ENCODE measurements at places on chromosomes 1 and 21.

- no peak for DNase-seq
Measured at GRCh38 chr1:165894591-165894990, 67.2 kb downstream of the UCK2 start.

- DNase-seq, result no peak
Measured at GRCh38 chr21:45277101-45278045, 10.3 kb downstream of the POFUT2 start.

DNA sequence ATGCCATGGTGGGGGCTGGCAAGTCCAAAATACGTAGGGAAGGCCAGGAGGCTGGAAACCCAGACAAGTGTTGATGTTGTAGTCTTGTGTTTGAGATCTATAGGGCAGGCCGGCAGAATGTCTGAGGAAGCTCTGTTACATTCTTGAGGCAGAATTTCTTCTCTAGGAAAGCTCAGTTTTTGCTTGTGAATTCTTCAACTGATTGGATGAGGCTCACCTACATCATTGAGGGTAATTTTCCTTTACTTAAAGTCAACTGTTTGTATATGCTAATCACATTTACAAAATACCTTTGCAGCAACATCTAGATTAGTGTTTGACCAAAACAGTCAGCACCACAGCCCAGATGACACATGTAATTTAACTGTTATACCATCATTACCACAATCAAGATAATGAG lies 37.0 kb downstream of the PATJ start:
- no peak for DNase-seq

- DNase-seq, result no peak
Measured at GRCh38 chr1:202367271-202367670, 18.8 kb downstream of the PPP1R12B start.

GRCh38 chr1:95181096-95181495 lies 52.9 kb upstream of the RWDD3 start:
- DNase-seq, result no peak

GRCh38 chr1:226519716-226520598 lies 28.6 kb upstream of the STUM start:
- DNase-seq, result no peak

GRCh38 chr1:212141404-212141803 lies 105.9 kb downstream of the DTL start:
- DNase-seq, result no peak

- DNase-seq, result no peak
Measured at GRCh38 chr1:39835935-39836594, 47.2 kb downstream of the TRIT1 start.

GRCh38 chr1:117662667-117663066 lies 56.8 kb downstream of the TENT5C start:
- no peak for DNase-seq

DNA sequence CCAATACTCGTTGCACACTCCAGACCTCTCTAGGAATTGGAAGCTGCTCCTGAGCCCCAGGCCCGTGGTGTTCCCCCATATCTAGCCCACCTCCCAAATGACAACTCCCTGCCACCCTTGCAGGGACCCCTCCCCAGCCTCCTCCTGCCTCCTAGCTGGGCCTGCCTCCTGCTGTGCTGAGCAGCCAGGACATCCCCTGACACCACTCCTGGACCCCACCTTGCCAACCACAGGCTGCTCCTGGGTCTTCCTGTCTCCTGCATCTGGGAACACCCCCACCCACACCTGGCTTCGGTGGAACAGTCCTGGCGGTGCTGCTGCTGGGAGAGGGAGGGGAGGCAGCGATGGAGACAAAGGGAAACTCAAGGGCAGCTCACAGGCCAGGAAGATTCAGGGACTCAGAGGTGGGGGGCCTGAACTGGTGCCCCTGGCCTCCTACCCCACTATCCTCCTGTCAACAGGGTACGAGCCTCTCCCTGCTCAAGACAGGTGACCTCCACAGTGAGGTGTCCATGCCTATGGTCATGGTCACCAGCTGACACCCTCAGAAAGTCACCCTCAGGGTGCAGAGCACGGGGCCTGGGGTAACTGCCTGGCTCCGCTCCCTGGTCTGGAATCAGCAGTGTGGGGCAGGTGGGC lies 81.2 kb downstream of the RIPK4 start:
- no peak for DNase-seq

DNA sequence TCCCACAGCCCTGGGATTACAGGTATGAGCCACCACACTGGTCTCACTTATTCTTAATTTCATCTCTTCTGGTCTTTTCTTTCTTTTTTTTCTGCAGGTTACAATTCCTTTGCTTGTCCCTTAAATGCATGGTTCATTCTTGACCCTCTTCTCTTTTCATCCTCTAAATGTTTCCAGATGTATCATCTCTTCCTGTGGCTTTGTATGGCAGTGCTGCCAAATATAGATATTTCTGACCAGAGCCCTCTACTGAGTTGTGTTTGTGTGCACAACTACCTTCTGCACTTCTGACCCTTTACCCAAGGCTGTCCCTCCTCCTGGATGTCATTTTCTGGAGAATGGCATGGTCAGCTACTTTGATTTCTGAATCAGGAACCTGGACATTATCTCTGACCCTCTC lies 32.5 kb downstream of the OLFML3 start:
- DNase-seq, result no peak

GRCh38 chr1:54239631-54240031 lies 39.7 kb downstream of the MRPL37 start:
- DNase-seq, result no peak

DNA sequence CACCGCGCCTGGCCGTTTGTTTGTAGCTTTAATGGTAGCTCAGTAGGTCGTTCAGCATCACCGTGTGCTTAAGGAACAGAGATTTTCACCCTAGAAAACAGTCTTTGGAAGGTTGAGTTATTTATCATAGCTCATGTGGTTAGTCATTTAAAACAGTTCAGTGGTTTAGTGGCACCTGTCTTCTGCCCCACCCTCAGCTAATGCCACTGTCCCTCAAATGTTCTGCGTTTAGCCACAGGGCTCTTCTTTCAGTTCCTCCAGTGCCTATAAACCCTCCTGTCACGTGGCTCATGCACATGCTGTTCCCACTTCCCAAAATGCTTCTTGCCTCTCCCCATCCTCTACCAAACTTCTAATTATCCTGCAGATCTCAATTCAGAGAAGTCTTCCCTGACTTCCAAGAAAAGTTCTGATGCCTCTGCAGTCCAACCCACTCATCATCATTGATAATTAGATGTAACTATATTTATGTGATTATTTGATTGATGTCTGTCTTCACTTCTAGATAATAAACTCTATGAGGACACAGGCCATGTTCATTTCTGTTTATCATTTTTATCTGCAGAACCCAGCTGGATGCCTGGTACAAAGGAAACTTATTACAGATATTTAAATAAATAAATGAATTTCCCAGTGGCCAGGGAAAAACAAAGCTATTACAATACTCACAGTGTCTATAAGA lies 14.4 kb upstream of the DIPK1A start:
- DNase-seq, result no peak

GRCh38 chr1:33301273-33301984 lies 19.5 kb downstream of the A3GALT2 start:
- DNase-seq, result no peak

DNA sequence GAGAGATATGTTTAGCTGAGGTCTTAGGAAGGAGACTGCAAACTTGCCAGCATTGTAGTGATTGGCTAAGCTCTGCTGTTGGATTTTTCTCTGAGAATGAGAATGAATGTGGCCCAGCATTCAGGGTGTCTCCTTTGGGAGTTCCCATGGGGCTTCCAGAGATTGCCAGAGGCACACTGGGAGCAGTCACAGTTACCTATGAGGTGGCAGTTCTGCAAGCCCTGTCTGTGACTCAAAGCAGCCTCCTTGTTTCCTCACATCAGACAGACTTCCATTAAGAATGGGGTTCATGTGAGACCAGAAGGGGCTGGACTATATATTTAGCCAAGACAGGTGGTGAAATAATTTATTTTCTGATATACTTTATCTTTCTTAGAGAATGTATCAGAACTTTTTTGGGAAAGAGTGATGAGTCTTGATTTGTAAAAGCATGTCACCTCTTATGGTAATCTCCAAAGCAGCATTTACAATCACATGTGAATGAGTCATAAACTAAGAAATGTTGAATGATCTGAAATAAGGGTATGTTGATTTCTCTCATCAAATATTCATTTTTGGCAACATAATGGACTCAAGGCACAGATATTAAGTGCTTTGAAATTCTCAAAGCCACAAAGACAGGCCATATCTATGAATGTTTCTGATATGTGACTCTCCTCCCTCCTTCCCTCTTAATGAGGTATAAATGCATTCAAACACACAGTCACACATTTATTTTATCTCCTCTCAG lies 9.5 kb upstream of the SLC19A2 start:
- DNase-seq, result no peak

- no peak for DNase-seq
Measured at GRCh38 chr1:183139281-183139942, 46.7 kb upstream of the LAMC2 start.

- DNase-seq, result no peak
Measured at GRCh38 chr21:45228656-45229240, 58.9 kb downstream of the POFUT2 start.

- DNase-seq, result no peak
Measured at GRCh38 chr1:39084191-39084590, 58.0 kb downstream of the NDUFS5 start.

All from activated gamma-delta T cell treated with Interleukin-2 at 50 U/mL for 16 hours (primary cell).